ENCODE measurements at places on chromosomes 1 and 21.
A peak's percentile ranks its signal among the peaks of the same experiment; 100 is the strongest.

- no peak for DNase-seq
Observed at GRCh38 chr1:221175249-221175648, 296.0 kb downstream of the HLX start.

GRCh38 chr1:100535264-100535663 lies 2.7 kb upstream of the GPR88 start:
- no peak for DNase-seq

GRCh38 chr1:89382479-89382878 lies 18.6 kb downstream of the GBP6 start:
- no peak for DNase-seq

DNA sequence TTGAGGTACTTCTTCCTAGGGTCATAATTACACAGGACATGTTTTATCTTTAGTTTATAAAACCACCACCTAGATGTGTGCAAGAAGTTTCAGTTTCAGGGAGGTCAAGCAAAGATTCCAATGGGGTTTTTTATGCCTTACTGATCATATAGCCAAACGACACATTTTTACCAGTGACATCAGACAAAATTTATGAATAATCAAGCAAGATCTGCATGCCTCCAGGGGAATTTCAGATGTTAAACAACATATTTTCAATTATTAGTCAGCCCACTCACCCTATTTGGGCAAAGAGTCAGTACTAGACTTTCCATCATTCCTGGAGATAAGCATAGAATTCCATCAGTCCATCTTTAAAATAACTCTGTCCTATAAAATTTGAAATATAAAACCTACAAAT lies 867.4 kb downstream of the KCNT2 start:
- no peak for DNase-seq

- no peak for DNase-seq
Observed at GRCh38 chr1:229252228-229252984, 18.5 kb upstream of the RAB4A start.

DNA sequence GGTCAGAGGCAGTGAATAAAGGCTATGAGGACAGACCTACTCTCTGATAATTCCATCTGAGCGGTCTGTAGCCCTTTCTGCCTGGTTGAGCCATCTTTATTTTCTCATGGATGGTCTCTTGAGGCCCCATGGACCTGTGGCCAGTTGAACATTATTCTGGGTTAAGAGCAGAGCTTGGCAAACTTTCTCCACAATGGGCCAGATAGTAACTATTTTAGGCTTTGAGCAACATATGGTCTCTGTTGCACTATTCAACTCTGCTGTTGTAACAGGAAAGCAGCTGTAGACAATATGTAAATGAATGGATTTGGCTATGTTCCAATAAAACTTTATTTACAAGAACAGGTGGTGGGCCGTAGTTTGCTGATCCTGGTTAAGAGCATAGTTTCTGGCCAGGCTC lies 62.7 kb downstream of the KAZN start:
- no peak for DNase-seq

- DNase-seq, result no peak
Observed at GRCh38 chr1:201882665-201883132, 6.0 kb upstream of the SHISA4 start.

DNA sequence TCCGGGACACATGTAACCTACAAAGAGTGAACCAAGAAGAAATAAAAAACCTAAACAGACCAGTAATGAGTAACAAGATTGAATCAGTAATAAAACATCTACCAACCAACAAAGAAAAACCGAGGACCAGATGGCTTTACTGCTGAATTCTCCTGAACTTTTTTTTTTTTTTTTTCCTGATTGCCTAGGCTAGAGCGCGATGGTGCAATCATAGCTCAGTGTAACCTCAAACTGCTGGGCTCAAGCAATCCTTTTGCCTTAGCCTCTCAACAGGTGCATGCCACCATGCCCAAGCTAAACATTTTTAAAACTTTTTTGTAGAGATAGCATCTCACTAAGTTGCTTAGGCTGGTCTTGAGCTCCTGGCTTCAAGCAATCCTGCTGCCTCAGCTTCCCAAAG lies 11.2 kb upstream of the FGGY start:
- DNase-seq, result no peak

- DNase-seq, result peak; percentile 6
Observed at GRCh38 chr1:53367503-53368313, 39.8 kb upstream of the LRP8 start.

DNA sequence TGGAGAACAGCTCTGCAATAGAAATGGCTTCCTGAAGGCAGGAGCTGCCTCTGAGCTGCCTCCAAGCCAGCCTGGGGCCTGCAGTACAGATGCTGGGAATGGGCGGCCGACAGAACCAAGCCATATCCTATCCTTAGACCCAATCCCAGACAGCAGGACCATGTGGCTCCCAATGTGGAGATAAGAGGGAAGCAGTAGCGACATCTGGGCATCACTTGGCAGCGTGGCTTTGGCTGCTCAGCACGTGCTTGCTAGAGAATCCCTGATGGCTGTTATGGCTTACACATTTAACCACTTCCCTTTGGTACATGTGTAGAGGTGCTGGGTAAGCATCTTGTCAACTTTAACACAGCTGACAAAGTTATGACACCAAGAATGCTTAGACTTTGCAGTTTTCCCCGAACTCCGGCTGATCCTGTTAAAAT lies 87.7 kb downstream of the MAN1C1 start:
- no peak for DNase-seq

GRCh38 chr1:5725855-5726585 lies 266.2 kb downstream of the NPHP4 start:
- DNase-seq, result no peak

DNA sequence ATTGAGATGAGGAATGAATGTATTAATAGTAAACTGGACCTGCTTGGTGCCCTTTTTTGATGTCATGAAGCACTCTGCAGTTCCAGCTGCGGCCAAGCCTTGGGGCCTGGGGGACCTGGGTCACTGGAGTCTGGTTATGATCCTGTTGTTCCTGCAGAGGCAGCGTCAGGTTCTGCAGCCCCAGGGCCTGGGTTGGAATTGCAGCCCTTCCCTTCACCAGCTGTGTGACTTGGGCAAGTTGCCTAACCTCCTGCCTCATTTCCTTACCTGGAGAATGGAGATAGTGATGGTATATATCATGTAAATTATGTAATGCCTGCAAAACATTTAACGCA lies 9.1 kb upstream of the ATP5PO start:
- DNase-seq, result no peak
